A172 (cell line): ENCODE measurements at places on chromosomes 5 and 9.
A peak's percentile ranks its signal among the peaks of the same experiment; 100 is the strongest.

- DNase-seq = peak; percentile 84
These were observed 439.9 kb downstream of the GADD45G start for GRCh38 chr9:90044710-90045151.

DNA sequence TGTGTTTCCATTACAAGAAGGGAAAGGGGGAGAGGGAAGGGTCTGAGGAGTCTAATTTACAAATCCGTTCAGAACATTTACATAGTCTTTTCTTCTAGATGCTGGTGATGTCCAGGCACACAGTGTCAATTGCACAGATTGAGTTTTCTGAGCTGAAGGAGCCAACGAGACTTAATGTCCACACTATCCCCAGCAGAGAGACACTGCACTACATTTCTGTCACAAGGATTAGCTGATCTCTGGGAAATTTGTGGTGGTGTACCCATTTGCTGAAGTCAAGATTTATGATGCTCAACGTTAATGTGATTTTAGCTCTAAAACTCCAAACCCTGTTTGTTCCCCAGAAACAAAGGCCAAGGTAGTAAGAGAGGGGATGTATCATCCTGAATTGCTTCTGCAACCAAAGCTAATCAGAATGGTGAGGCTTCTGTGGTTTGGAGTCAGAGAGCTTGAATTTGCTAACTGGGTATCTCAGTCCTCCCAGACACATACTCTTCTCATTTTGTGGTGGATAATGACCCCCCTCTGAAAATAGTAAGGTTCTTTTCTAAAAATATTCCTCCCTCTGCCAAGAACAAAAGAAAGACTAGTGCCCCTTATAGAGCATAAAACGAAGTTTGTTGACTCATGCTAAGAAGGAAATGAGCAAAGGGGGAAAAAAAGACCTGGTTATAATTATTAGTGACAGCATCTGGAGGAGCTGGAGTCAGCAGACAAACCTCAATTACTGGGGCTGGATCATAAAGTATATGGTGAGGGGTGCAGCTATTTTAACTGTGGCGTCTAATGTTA lies 416.9 kb downstream of the PSAT1 start:
- DNase-seq = peak; percentile 88

DNA sequence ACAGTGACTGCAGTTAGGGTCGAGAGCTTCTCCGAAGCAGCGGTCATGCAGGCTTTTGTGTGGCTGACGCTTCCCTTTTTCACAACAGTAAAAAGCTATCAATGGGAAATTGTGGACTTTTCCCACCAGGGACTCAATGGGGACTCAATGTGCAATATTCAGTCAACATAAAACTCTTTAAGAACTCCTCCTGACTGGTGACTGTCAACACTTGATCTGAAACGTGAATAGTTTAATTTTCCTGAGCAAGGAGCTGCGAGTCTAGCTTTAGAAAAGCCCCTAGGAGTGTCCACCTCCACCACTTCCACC lies 28.7 kb downstream of the EXOC3 start:
- DNase-seq = no peak

GRCh38 chr9:134960701-134961181 lies 43.0 kb upstream of the FCN1 start:
- DNase-seq = no peak

DNA sequence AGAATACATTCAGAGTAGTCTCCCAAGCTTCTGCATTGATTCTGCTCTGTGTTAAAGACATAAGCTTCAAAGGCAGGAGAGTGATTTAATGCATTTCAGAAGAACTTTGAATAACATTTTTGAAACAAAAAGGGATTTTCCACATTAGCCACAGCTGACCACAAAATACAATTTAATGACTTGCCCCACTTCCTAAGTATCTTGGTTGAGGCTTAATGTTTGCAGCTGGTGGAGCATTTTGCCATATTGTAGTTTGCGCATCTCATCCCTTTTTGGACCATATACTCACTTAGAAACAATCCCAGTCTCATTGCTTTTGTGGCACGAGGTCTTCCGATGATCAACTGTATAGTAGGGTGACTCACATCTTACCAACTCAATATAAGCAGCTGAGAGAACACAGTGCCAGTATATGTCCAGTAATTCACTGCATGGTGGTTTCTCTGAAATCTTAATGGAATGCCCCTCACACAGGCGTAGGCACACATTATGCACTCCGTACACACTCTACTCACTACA lies 455.8 kb upstream of the PTGER4 start:
- peak; percentile 94 for DNase-seq

DNA sequence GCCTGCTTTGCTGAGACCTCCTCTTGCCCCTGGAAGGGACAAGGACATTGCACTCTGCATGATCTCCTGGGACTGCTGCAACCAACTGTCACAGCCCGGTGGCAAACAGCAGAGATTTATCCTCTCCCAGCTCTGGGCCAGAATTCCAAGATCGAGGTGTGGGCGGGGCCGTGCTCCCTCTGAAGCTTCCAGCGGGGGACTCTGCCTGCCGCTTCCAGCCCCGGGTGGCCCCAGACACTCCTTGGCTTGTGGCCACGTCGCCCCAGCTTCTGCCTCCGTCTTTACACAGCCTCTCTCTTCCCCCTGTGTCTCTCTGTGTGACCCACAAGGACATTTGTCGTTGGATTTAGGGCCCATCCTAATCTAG lies 67.1 kb downstream of the COL5A1 start:
- no peak for DNase-seq

GRCh38 chr5:128143911-128144310 lies 60.3 kb downstream of the SLC12A2 start:
- no peak for DNase-seq

- peak; percentile 78 for DNase-seq
These were observed at the start of gene PCDHB3 for GRCh38 chr5:141100243-141100805. TSS of gene PCDHB3 (plus strand) at chr5:141100473. CDS start at chr5:141100650, 177 bp downstream.

DNA sequence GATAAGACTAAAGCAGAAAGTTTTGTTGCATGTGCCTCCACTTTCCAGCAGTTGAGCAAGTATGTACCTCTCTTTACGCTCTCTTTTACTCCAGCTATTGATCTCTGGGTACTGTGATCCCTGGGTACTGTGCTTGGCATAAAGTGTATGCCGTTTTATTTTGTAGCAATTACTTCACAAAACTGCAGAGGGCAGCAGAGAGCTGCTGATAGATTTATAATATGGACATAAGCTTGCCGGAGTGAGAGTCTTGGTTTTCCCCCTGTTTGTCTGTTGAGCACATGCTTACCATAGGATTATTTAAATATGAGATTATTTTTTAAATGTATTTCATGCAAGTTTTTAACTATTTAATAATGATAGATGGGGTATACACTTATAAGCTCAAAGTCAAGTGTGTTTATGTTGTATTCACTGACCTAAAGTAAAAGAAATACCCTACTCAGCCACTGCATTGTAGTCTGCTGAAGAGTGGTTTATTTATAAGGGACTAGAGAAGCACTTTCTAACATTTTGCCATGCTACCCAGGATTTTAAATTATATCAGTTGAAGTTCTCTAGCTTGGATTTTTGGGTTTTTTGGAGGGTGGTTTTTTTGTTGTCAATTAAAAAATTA lies 13.0 kb downstream of the TTC1 start:
- peak; percentile 55 for DNase-seq

- DNase-seq = peak; percentile 61
These were observed 545.4 kb upstream of the TLE4 start for GRCh38 chr9:79026316-79026715.

DNA sequence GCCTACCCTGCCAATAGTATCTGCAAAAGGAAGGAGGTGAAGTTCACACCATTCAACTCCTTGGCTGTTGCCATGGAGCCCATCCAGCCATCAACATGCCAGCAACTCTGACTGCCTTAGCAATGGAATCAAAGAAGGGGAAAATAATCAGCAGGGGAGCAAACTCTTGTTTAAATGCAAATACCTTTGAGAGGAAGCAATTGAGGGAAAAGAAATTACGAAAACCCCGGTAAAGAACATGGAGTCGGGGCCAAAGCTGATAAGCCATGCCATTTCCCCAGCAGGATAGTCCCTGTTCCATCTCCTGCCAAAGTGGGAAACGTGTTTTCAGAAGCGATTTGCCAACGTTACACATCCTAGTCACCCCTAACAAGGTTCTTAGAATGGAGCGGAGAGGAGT lies 69.0 kb downstream of the MFAP3 start:
- DNase-seq = no peak

- DNase-seq = no peak
These were observed 20.5 kb downstream of the RAPGEF1 start for GRCh38 chr9:131719262-131719908.

- no peak for DNase-seq
These were observed 32.1 kb upstream of the PDCL start for GRCh38 chr9:122860319-122861142.

GRCh38 chr9:36025746-36026145 lies 11.0 kb upstream of the RECK start:
- DNase-seq = no peak

DNA sequence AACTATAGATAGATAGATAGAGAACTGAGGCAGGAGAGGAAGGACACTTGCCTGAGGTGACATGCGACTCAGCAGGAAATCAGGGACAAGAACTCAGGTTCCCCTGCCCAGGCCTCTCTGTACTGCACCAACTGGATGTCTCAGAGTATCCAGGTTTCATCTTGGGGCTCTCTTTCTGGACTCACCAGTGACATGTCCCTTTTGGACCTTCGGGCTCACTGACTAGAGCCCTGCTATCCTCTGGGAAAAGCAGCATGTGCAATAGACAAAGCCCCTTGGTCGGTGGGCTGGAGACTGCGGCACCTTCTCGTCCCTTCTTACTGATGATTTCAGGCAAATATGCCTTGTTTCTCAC lies 104.5 kb downstream of the RGS3 start:
- DNase-seq = no peak

DNA sequence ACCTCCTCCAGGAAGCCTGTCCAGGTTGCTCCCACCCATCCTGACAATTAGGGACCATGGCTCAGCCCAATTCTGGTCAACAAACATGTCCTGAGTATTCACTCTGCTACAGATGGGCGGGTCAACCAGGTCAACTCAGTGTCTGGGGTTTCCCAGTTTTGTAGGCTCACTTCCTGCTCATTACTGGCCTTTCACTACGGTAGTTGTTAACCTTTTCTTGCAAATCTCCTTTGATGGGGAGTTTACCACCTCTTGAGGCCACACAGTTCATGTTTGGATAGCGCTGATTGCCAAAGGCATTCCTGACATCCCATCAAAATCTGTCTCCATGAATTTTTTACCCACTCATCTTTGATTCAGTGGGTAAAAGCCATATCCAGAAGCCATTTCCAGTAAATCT lies 13.8 kb downstream of the TMEM8B start:
- no peak for DNase-seq

- no peak for DNase-seq
These were observed 30.7 kb upstream of the GPR21 start for GRCh38 chr9:123002754-123003153.

DNA sequence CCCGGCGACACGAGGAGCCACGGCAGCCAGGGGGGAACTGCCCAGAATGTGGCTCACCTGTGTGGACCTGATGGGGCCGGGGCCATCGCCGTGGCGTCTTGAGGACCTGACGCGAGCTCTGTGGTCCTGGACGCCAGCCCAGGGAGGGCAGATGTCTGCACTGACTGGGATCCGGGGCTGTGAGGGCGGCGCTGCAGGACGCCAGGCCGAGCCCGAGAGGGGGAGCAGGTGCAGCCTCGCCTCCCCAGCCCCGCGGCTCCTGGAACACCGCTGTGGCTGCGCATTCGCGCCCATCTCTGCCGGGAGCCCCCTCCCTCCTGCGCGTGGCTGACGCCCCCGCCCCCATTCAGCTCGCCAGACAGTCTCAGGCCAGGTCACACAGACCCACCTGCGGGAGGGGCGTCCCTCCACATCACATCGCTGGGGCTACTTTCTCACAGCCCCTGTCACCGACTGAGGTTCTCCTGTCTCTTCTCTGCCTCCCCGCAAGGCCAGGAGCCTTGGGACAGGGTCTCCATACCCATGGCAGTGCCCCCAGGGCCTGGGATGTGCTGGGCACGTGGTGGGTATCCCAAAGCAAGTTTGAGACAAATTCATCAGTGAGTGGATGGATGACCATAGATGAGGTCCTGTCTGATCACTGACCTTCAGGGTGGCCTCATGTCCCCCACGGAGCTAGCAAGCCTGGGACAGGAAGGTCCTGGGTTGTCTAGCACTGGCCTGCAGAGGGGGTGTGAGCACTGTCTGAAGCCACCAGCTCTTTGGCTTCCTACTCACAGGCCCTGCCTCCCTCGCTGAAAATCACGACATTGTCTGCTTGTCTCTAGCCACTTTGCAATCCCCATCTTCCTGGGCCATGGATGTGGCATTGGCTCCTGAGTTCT lies 47.3 kb downstream of the RASGEF1C start:
- no peak for DNase-seq

DNA sequence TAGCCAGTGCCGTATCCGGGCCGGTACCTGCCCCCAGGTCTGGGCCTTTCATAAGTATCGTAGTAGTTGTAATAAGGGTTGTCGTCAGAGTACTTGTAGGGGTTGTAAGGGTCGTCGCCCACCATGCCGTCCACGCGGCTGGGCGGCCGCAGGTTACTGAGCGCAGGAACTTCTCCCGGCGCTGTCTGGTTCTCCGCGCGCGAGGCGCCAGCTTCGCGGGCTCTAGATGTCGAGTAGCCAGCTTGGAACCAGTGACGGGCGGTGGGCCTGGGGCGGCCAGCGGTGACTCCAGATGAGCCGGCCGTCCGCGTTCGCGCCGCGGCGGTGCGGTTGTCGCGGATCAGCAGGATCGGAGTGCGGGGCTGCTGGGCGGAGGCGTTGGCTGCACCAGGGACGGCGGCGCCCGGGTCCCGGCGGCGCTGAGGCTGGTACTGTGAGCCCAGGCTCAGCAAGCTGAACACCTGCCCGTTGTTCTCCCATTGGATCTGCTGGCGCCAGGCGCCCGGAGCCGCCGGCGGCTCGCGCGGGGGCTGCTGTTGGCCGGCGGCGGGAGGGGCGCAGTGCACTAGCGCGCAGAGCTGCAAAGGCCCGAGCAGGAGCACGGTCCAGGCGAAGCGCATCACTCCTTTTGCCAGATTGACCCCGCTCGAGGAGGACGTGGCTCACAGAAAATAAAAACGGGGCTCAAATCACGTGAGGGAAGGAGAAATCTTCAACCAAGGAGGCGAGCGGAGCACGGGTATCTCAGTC lies 518 bp downstream of the LOX start:
- peak; percentile 40 for DNase-seq

GRCh38 chr5:120436996-120437395 lies 27.1 kb upstream of the PRR16 start:
- no peak for DNase-seq

- no peak for DNase-seq
These were observed 14.9 kb upstream of the CARD19 start for GRCh38 chr9:93081081-93081529.
